ENCODE measurements at places on chromosomes 16 and 17. TPM values are rescaled to one million over a fixed set of nuclear protein-coding genes. Genes with fewer than 3 reads are reported as not detected.

GRCh38 chr17:62614142-62614541, 13.3 kb upstream of the MRC2 start:
- H3K27ac ChIP-seq = no peak overlapping the region
- no peak overlapping the region for H3K4me3 ChIP-seq
- no peak for DNase-seq
- peaks cover 10% of the 10 kb centered on the region for H3K4me1 ChIP-seq
- no peaks in the 10 kb centered on the region for H3K27me3 ChIP-seq
- H3K36me3 ChIP-seq = peaks cover 35% of the 10 kb centered on the region

DNA sequence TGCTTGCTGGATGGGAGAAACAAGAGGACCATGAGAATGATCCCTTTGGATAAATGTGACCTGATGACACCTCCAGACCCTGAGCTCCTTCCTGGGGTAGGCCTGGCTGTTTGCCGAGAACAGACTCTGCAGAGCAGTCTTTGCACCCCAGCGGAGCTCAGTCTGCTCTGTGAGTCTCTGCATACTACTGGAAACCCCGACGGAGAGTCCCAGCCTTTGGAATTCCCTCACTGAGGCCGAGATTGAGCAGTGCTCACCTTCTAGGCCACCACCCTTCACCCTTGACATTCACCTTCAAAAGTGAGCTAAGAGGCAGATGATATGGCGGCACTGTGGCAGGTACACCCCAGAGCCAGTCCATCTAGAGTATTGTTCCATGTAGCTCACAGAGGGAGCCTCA, 172.2 kb upstream of the CDH13 start:
- no peak overlapping the region for H3K4me3 ChIP-seq
- peaks cover 2% of the 10 kb centered on the region for H3K27me3 ChIP-seq
- DNase-seq = no peak
- H3K27ac ChIP-seq = no peak overlapping the region
- H3K36me3 ChIP-seq = no peaks in the 10 kb centered on the region
- no peaks in the 10 kb centered on the region for H3K4me1 ChIP-seq

- no peak overlapping the region for H3K27ac ChIP-seq
- H3K4me1 ChIP-seq = peaks cover 4% of the 10 kb centered on the region
- H3K4me3 ChIP-seq = no peak overlapping the region
Measured at GRCh38 chr17:81309859-81310839, 15.0 kb upstream of the SLC38A10 start.

DNA sequence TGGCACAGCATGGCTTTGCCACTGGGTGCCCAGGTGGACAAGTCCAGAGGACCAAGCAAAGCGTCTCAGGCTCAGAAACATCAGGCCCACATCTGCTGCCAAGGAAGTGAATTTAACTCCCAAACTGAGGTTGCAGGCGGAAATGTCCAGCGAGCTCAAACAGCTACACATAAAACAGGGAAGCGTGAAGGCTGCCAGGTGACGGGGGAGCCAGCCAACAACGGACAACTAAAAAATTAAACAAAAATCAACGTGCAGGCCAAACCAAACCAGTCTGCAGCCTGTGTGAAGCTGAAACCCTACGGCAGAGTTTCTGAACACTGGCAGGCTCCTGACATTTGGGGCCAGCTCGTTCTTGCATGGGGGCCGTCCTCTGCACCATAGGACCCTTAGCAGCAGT, 2.5 kb downstream of the TK1 start:
- no peaks in the 10 kb centered on the region for H3K27me3 ChIP-seq
- H3K4me1 ChIP-seq = peaks cover 62% of the 10 kb centered on the region
- DNase-seq = no peak
- no peak overlapping the region for H3K4me3 ChIP-seq
- no peak overlapping the region for H3K27ac ChIP-seq
- peaks cover 40% of the 10 kb centered on the region for H3K36me3 ChIP-seq

MT2A gene
- total RNA-seq = 268 TPM

SDK2 gene
- total RNA-seq = 10.5 TPM

PRDM7 gene
- total RNA-seq = not detected

GJC1 gene
- total RNA-seq = 0.79 TPM

DNA sequence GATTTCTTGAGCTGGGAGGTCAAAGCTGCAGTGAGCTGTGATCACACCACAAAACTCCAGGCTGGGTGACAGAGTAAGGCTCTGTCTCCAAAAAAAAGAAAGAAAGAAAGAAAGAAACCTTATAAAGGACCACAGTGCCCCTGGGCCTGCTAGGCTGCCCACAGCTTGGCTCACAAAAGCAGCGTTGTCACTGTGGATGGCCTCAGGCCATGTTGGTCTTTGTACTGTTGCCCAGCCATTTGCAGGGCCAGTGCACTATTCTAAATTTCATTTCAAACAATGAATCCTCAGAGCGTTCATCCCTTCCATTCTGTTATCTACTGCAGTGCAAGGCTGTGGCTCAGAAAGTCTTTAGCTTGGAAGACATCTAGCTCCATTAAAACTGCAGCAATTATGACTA, 208.4 kb downstream of the SLC39A11 start:
- no peak for DNase-seq
- no peak overlapping the region for H3K4me3 ChIP-seq
- H3K27ac ChIP-seq = no peak overlapping the region
- H3K27me3 ChIP-seq = no peaks in the 10 kb centered on the region

- no peak for DNase-seq
- peaks cover 3% of the 10 kb centered on the region for H3K4me1 ChIP-seq
- H3K4me3 ChIP-seq = no peak overlapping the region
Measured at GRCh38 chr17:41658846-41659245, 29.8 kb upstream of the EIF1 start.

GRCh38 chr17:5895276-5895675, 174.9 kb upstream of the WSCD1 start:
- no peak overlapping the region for H3K27ac ChIP-seq
- peaks cover 3% of the 10 kb centered on the region for H3K4me1 ChIP-seq
- H3K27me3 ChIP-seq = peaks cover 16% of the 10 kb centered on the region

GRCh38 chr17:75778861-75779249, 5.8 kb upstream of the UNK start:
- H3K27me3 ChIP-seq = peaks cover 2% of the 10 kb centered on the region
- peak overlapping the region; percentile 89 for H3K4me3 ChIP-seq
- H3K36me3 ChIP-seq = peaks cover 39% of the 10 kb centered on the region
- peaks cover 47% of the 10 kb centered on the region for H3K4me1 ChIP-seq

DNA sequence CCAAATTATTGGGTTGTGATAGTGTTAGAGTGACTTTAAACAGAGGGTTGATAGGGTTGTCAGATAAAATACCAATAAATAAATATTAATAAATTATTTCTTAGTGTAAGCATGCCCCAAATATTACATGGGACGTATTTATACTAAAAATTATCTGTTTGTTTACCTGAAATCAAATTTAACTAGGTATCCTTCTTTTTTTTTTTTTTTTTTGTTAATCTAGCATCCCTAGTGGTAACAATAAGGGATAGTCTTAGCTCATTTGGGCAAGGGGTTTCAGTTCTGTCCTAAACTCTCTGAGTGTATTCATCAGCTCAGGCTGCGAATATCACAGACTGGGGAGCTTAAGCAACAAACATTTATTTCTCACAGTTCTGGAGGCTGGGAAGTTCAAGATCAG, 1.3 kb downstream of the CLEC19A start:
- no peaks in the 10 kb centered on the region for H3K4me1 ChIP-seq
- H3K27ac ChIP-seq = no peak overlapping the region
- H3K36me3 ChIP-seq = no peaks in the 10 kb centered on the region
- no peak overlapping the region for H3K4me3 ChIP-seq

Measured in activated CD4-positive, alpha-beta T cell treated with anti-CD3 and anti-CD28 coated beads, Interleukin-2, amount 10 ng/mL, durations not matched to agents 7 days and 5 days (primary cell).